ENCODE measurements at places on chromosomes 13 and 19. TPM values are rescaled to one million over a fixed set of nuclear protein-coding genes. Genes with fewer than 3 reads are reported as not detected.

- H3K27ac ChIP-seq, result no peak overlapping the region
- no peaks in the 10 kb centered on the region for H3K36me3 ChIP-seq
- no peaks in the 10 kb centered on the region for H3K27me3 ChIP-seq
- no peak for DNase-seq
- no peak overlapping the region for H3K4me3 ChIP-seq
Observed at GRCh38 chr13:106640515-106640914, 72.6 kb upstream of the ARGLU1 start.

- H3K27me3 ChIP-seq, result peaks cover 60% of the 10 kb centered on the region
- H3K36me3 ChIP-seq, result no peaks in the 10 kb centered on the region
- peaks cover 40% of the 10 kb centered on the region for H3K4me1 ChIP-seq
- peak overlapping the region; percentile 81 for H3K4me3 ChIP-seq
Observed at GRCh38 chr19:33622809-33623511, 1.2 kb downstream of the CHST8 start.

DNA sequence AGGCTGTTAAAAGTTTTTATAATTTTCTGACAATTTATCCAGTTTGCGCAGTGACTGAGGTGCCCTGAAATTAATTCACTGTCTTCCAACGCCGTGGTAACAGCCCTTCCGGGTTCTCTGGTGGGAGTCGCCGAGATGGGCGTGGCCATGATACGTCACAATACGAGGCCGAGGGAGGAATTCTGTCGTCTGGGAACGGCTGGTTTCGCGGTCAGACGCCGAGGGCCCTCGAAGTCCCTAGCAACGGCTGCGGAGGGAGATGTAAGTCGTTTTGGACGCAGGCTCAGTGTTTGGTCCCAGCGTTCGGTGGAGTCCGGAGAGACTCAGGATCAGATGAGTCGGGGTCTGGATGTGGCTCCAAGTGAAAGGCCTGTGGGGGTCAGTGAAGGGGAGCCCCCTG, 21.7 kb downstream of the ZNF613 start:
- H3K27me3 ChIP-seq, result peaks cover 10% of the 10 kb centered on the region
- H3K27ac ChIP-seq, result no peak overlapping the region
- DNase-seq, result peak; percentile 15
- no peaks in the 10 kb centered on the region for H3K4me1 ChIP-seq

DNA sequence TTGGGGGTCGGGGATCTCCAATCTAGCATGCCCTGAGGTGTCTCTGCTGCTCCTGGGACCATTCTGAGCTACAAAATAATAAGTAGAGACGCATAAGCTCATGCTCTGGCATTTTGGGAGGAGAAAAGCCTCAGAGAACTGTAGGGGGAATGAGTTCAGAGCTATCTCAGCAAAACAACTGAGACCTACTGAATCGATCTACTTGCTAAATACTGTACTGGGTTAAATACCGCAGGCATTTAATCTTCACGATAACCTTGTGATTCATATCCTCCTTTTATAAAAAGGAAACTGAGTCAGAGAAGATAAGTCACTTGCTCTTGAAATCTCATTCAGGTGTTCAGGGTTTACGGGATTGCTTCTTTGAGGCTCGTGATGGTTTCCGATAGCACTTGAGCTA, 468.1 kb downstream of the FGF9 start:
- DNase-seq, result no peak
- H3K27ac ChIP-seq, result no peak overlapping the region
- no peaks in the 10 kb centered on the region for H3K36me3 ChIP-seq
- peaks cover 20% of the 10 kb centered on the region for H3K4me1 ChIP-seq
- no peak overlapping the region for H3K4me3 ChIP-seq

DNA sequence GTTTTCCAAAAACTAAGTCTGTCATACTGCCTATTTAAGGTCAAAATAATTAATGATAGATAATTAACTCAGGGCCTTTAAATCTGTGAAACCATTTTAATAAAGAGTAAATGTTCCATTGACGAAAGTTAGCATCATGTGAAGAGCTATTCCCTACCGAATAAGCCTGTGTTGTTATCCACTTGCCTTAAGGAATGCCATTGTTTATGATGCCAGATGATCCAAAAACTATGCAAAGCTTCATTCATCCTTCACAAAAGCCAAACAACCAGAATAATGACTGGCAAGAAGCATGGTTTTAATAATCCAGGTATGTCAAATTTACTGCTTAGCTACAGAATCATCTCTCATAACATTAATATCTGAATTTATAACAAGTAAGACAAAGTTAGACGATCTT, 6.5 kb upstream of the GPC6 start:
- peaks cover 72% of the 10 kb centered on the region for H3K4me1 ChIP-seq
- H3K4me3 ChIP-seq, result no peak overlapping the region
- H3K27me3 ChIP-seq, result no peaks in the 10 kb centered on the region

- no peak overlapping the region for H3K4me3 ChIP-seq
- peaks cover 28% of the 10 kb centered on the region for H3K4me1 ChIP-seq
- no peak overlapping the region for H3K27ac ChIP-seq
- H3K36me3 ChIP-seq, result peaks cover 51% of the 10 kb centered on the region
Observed at GRCh38 chr19:282501-282900, 8.7 kb downstream of the PLPP2 start.

DNA sequence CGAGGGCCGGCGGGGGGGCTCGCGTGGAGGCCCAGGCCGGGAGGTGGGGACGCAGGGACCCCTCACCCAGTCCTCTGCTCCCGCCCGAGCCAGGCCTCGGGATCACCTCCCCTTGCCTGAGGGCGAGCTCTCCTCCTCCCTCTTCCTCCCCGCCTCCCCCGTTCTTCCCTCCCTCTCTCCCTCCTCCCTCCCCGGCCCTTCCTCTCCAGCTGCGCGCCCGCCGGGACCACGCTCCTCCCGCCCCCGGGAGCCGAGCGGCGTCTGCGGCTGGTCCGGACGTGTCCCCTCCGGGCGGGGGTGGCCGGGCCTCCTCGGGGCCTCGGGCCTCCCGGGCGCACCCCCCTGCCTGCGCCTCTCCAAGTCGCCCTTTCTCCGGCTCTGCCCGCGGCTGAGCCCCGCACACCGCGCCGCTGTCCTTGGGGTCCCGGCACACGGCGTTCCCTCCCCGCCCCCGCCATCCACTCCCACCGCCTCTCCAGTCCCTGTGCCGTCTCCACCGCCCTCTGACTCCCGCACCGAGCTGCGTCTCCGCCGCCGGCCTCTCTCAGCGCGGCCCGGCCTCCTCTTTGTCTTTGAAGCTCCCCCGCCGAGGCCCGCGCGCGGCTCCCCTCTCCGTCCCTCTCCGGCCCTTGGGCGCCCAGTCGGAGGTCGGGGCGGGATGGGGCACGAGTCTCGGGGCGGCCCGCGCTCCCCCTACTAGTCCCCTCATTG, 5.7 kb downstream of the SOX1 start:
- peak; percentile 83 for DNase-seq
- H3K4me3 ChIP-seq, result peak overlapping the region; percentile 66
- H3K36me3 ChIP-seq, result no peaks in the 10 kb centered on the region

- no peaks in the 10 kb centered on the region for H3K4me1 ChIP-seq
- no peaks in the 10 kb centered on the region for H3K36me3 ChIP-seq
- no peak overlapping the region for H3K4me3 ChIP-seq
Observed at GRCh38 chr19:835210-835810, 5.5 kb upstream of the PRTN3 start.

DNA sequence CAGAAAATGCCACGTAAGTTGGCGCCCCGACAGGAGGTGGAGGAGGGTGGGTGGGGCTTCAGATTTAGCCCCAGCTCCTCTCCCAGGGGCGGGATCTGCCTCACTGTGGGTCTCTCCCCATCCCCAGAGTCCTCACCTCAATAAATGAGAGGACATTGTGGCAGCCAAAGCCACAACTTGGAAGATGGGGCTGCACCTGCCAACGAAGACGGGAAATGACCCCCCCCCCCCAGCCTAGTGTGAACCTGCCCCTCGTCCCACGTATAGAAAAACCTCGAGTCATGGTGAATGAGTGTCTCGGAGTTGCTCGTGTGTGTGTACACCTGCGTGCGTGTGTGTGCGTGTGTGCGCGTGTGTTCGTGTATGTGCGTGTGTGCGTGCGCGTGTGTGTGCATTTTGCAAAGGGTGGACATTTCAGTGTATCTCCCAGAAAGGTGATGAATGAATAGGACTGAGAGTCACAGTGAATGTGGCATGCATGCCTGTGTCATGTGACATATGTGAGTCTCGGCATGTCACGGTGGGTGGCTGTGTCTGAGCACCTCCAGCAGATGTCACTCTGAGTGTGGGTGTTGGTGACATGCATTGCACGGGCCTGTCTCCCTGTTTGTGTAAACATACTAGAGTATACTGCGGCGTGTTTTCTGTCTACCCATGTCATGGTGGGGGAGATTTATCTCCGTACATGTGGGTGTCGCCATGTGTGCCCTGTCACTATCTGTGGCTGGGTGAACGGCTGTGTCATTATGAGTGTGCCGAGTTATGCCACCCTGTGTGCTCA, 1.5 kb upstream of the TRAPPC5 start:
- peaks cover 43% of the 10 kb centered on the region for H3K27me3 ChIP-seq
- no peak for DNase-seq
- H3K36me3 ChIP-seq, result peaks cover 11% of the 10 kb centered on the region

GRCh38 chr19:4068047-4068966, 1.6 kb upstream of the ZBTB7A start:
- peak overlapping the region; percentile 64 for H3K4me3 ChIP-seq
- H3K27me3 ChIP-seq, result peaks cover 30% of the 10 kb centered on the region
- no peak for DNase-seq
- peaks cover 12% of the 10 kb centered on the region for H3K4me1 ChIP-seq
- no peak overlapping the region for H3K27ac ChIP-seq

- peaks cover 6% of the 10 kb centered on the region for H3K4me1 ChIP-seq
- H3K4me3 ChIP-seq, result no peak overlapping the region
- no peaks in the 10 kb centered on the region for H3K36me3 ChIP-seq
- H3K27ac ChIP-seq, result no peak overlapping the region
Observed at GRCh38 chr19:6498294-6499036, 3.6 kb downstream of the TUBB4A start.

DNA sequence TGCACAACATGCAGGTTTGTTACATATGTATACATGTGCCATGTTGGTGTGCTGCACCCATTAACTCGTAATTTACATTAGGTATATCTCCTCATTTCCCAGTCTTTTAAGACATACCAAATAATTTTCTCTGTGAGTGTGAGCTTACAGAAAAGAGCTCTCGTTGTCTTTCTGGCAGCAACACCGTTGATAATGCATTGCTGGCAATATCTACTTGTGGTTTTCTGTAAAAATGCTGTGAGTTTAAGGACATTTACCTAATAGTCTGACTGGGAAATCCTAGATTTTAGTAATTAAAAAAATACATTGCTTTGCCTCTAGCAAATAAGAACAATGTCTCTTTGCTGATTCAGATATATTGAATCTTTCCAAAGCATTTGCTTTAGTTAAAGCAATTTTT, 8.4 kb downstream of the IGFL3 start:
- no peak overlapping the region for H3K4me3 ChIP-seq
- H3K27me3 ChIP-seq, result peaks cover 11% of the 10 kb centered on the region
- no peak for DNase-seq
- H3K27ac ChIP-seq, result no peak overlapping the region
- peaks cover 3% of the 10 kb centered on the region for H3K36me3 ChIP-seq
- peaks cover 10% of the 10 kb centered on the region for H3K4me1 ChIP-seq

DNA sequence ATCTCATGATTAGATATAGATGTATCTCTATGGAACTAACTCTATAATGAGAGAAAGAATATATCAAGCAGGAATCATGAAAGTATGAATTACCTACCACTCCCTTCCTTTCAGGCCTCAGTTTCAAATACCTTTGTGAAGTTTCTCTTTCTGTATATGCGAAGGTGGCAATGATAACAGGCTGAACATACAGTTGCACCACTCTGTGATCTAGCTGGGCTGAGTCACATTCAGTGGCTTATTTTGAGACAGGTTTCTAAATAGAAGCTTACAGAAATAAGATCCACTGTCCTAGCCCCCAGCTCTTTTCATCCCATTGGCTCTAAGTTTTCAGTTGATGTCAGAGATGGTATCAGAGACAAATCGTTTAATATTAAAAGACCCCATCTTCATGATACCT, 662.0 kb downstream of the SLITRK1 start:
- H3K4me3 ChIP-seq, result no peak overlapping the region
- no peak for DNase-seq
- H3K27me3 ChIP-seq, result no peaks in the 10 kb centered on the region
- H3K36me3 ChIP-seq, result no peaks in the 10 kb centered on the region

DNA sequence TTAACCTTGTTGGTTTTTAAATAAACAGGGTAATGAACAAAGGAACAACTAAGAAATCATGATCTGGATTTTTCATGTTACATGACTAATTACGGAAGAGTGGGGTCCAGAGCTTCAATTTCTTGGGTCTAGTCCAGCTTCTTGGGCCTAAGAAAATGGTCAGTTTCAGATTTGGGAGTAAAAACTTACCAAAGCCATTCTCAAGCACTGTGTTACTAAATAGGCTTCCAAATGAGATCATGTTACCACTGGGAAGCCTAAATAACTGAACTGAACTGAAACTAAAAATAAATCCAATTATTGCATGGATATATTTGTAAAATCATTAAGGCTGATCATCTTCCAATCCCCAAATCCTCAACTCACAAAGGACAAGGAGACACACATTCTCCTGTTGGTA, 13.9 kb downstream of the TBC1D4 start:
- peaks cover 23% of the 10 kb centered on the region for H3K4me1 ChIP-seq
- H3K27ac ChIP-seq, result no peak overlapping the region
- DNase-seq, result no peak
- peaks cover 28% of the 10 kb centered on the region for H3K36me3 ChIP-seq
- no peak overlapping the region for H3K4me3 ChIP-seq

- no peak overlapping the region for H3K4me3 ChIP-seq
- peaks cover 2% of the 10 kb centered on the region for H3K27me3 ChIP-seq
- H3K36me3 ChIP-seq, result peaks cover 36% of the 10 kb centered on the region
- peak overlapping the region; percentile 74 for H3K27ac ChIP-seq
- DNase-seq, result no peak
Observed at GRCh38 chr19:17865364-17866311, 5.9 kb downstream of the RPL18A start.

GRCh38 chr13:49908637-49909036, 27.5 kb downstream of the SPRYD7 start:
- no peak overlapping the region for H3K4me3 ChIP-seq
- H3K27me3 ChIP-seq, result no peaks in the 10 kb centered on the region
- DNase-seq, result peak; percentile 23
- no peaks in the 10 kb centered on the region for H3K4me1 ChIP-seq
- H3K27ac ChIP-seq, result no peak overlapping the region

DNA sequence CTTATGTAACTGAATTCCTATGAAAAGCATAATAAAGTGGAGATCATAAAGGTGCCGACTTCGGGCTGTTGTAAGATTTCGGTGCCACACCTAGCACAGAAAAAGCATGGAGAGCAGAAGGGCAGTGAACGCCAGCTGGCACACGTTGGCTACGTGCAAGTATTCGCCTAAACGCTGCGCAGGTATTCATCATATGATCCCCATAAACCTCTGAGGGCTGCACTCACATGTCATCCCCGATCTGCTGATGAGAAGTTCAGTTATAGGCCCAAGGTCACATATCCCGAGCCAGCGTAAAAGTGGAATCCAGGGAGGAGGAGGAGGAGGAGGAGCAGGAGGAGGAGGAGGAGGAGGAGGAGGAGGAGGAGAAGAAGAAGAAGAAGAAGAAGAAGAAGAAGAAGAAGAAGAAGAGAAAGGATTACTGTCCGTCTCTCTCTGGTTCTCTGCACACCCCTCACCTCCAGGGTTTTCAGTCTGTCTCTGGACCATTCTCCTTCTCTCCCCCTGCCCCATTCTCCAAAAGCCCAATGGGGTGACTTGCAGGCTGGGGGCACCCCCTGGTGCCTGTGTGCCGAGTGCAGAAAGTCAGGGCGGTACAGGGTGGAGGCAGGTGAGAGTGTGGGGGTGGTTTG, 18.6 kb upstream of the CYP2S1 start:
- H3K27me3 ChIP-seq, result no peaks in the 10 kb centered on the region
- H3K4me1 ChIP-seq, result peaks cover 40% of the 10 kb centered on the region
- no peaks in the 10 kb centered on the region for H3K36me3 ChIP-seq
- H3K27ac ChIP-seq, result no peak overlapping the region
- no peak for DNase-seq

OR7A5 gene
- total RNA-seq, result not detected

ZFP82 gene
- total RNA-seq, result 13.1 TPM

RYR1 gene
- total RNA-seq, result 19.8 TPM

RASIP1 gene
- 5.2 TPM for total RNA-seq
